ENCODE measurements at places on chromosomes 2 and 18.
A peak's percentile ranks its signal among the peaks of the same experiment; 100 is the strongest.

- DNase-seq = peak; percentile 51
Observed at GRCh38 chr2:200296118-200296517, 10.4 kb upstream of the SPATS2L start.

DNA sequence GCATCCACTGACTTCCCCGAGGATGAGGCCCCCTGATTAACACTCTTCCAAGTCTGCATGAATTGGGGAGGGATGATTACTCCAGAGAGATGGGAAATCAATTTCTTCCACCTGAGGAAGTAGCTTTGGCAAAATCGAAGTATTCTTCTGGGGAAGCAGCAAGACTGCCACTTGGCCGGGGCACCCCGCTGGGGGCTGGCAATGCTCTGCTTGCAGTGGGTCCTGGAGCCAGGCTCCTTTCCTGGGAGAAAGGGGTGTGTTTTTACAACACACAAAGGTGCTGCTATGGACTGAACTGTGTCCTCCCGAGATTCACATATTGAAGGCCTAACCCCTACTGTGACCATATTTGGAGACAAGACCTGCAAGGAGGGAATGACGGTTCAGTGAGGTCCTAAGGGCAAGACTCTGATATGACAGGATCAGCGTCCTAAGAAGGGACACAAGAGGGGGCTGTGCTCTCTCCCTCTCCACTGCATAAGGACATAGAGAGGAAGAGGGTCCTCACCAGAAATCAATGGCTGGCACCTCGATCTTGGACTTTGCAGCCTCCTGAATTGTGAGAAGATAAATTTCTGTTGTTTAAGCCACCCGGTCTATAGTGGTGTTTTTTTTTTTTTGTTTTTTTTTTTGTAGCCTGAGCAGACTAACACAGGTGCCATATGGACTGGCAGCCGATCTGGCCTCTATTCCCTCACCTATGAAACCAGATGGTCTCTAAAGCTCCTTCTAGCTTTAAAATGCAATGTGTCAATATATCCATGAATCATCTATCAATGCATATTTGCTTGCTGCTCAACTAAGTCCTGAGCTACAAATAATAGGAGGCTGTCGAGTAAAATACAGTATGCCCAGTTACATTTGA lies 3.6 kb upstream of the SMARCAL1 start:
- DNase-seq = no peak

GRCh38 chr2:238081150-238081549 lies 19.0 kb upstream of the ESPNL start:
- DNase-seq = no peak

GRCh38 chr18:36792634-36793283 lies 36.0 kb downstream of the TPGS2 start:
- DNase-seq = no peak

DNA sequence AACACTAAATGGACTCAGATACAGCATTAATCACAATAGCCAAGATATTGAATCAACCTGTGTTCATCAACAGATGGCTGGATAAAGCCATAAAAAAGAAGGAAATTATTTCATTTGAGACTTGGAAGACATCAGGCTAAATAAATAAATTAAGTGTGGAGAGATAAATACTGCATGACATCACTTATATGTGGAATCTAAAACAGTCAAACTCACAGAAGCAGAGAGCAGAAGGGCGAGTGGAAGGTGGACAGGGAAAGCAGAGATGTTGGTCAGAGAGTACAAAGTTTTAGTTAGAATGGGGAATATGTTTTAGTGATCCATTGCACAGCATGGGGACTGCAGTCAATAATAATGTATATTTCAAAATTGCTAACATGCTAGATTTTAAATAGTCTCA lies 207.2 kb downstream of the VAPA start:
- no peak for DNase-seq

DNA sequence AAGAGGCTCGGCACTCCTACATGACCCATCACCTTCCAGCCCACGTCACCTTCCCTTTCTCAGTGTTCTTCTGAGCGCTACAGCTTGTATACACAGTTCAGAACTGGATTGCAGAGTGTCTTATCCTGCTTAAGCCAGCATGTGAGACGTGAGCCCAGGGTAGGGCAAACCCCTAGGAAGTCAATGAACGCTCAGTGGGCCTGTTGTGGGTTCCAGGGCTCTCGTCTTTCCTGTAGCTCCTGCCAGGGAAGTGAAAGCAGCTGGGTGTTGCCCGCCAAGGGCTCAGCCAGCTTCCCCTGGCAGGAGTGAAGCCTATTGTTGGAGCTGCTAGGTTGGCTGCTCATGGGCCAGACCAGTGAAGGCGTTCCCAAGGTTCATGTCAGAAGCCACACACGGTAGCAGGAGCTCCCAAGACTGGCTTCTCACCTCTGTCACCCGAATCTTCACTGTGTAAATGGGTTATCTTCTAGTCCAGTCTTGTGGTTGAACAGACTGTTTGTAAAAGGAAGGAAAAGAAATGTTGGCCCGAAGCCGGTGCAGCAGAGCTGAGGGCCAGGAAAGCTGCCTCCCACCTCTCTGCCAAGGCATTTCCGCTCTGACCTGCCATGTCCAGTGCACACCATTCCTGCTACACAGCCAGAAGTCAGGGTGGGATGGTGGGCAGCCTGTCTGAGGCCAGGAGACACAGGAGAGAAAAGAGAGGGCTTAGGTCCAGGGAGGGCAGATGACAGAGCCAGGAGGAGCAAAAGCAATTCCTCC lies 69.6 kb upstream of the RMDN2 start:
- no peak for DNase-seq

DNA sequence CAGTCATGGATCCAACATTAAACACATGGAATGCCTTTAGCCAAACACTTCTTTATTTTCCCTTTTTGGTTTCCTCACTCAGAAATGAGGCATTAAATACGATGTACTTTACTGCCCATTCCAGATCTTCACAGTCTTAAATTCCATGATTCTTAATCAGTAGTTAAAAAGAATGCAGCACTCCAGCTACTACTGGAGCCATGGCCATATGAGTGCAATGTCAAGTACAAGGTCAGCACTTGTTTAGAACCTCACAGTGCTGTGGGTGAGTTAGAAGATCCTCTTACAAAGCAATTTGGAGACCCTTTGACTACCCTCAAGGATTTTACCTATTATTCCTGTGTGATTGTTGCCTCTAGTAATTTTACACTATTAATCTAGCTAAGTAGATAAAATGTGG lies 550.3 kb upstream of the LRRTM1 start:
- no peak for DNase-seq

DNA sequence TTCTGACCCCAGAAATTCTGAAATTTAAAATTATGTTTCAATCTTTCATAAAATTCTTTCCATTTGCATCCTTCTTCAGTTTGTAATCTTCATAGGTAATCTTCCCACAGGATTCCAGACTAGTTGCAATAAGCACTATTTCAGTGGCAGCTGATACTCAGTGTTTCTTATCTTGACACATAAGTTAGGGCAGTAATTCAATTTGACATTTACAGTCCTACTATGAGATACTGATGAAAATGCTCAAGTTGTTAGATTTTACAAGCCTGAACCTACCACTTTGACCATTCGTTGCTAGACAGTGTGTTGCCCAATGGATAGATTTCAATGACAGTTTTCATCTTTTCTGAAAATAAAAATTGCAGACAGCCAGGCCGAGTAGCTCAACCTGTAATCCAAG lies 10.4 kb downstream of the METTL21A start:
- no peak for DNase-seq

DNA sequence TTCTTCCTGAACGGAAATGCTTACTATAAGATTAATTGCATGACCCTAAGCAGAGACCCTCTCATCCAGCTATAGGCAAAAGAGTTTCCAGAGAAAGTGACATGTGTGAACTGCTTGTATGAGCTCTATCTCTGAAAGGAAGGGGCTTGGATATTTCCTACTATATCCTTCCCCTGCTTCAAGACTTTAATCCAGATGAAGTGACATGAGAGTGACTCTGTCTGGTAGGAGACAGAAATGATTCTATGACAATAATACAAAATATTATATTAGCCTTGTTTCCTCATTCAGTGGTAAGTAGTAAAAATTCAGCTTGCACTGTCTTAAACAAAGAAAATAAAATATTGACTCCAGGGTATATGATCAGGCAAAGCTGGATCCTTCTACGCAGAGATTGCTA lies 37.5 kb downstream of the NABP1 start:
- DNase-seq = no peak

DNA sequence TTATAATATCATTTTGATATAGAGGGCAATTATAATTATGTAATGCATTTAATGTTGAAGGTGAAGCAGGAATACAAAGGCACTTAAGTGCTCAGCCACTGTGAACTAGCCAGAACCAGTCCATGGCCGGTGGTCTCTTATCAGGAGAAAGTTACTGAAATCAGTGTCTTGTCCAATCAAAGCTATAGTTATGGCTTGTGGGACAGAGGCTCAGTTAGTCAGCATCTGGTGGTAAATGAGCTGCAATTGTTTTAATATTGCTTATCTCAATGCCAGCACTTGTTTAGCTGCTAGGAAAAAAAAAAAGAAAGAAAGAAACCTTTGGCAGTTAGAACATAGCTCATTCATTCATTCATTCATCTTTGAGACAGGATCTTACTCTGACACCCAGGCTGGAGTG lies 3.8 kb upstream of the ALS2 start:
- DNase-seq = no peak

- peak; percentile 60 for DNase-seq
Observed at GRCh38 chr2:189302274-189302948, 122.8 kb upstream of the COL5A2 start.

DNA sequence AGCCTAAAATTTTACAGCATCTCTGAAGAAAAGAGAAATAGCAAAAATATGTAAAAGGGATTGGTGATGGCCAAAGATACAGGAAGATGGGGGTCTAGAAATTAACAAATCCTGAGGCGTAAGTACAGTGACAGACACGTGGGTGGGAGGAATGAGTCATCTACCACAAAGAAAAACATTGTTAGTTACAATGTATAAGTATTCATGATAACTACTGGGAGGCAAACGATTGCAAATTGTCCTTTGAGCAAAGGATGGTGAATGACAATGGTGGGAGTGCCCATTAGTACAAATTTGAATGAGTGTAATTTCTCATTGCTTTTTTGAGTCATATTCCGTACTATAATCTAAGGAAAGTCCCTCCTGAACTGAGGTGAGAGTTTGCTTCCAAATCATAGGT lies 809.0 kb upstream of the FAM98A start:
- DNase-seq = no peak

DNA sequence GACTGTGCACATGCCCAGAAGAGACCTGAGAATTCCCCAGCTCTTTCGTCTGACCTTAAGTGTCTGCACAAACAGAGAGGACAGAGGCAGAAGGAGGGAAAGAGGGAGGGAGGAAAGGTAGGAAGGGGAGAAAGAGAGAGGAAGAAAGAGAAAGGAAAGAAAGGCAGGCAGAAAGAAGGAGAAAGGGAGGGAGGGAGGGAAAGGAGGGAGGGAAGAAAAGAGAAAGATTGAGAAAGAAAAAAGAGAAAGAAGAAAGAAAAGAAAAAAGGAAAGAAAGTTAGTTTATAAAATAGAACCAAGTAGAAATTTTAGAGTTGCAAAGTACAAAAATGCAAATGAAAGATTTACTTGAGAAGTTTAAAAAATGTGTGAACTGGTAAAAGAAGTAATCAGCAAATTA lies 7.4 kb upstream of the POLR1B start:
- DNase-seq = no peak

- no peak for DNase-seq
Observed at GRCh38 chr18:6979954-6980353, 137.6 kb downstream of the LAMA1 start.

- DNase-seq = no peak
Observed at GRCh38 chr2:128531856-128532255, 213.2 kb upstream of the HS6ST1 start.

DNA sequence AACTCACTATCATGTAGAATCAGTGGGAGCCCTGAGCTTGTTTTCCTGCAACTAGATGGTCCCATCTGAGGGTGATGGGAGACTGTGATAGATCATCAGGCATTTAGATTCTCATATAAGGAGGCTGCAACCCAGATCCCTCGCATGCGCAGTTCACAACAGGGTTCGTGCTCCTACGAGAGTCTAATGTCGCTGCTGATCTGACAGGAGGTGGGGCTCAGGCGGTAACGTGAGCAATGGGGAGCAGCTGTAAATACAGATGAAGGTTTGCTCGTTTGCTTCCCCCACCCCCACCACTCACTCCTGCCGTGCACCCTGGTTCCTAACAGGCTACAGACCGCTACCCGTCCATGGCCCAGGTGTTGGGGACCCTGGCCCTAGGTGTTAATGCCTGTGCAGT lies 113.6 kb downstream of the RNF144A start:
- no peak for DNase-seq

DNA sequence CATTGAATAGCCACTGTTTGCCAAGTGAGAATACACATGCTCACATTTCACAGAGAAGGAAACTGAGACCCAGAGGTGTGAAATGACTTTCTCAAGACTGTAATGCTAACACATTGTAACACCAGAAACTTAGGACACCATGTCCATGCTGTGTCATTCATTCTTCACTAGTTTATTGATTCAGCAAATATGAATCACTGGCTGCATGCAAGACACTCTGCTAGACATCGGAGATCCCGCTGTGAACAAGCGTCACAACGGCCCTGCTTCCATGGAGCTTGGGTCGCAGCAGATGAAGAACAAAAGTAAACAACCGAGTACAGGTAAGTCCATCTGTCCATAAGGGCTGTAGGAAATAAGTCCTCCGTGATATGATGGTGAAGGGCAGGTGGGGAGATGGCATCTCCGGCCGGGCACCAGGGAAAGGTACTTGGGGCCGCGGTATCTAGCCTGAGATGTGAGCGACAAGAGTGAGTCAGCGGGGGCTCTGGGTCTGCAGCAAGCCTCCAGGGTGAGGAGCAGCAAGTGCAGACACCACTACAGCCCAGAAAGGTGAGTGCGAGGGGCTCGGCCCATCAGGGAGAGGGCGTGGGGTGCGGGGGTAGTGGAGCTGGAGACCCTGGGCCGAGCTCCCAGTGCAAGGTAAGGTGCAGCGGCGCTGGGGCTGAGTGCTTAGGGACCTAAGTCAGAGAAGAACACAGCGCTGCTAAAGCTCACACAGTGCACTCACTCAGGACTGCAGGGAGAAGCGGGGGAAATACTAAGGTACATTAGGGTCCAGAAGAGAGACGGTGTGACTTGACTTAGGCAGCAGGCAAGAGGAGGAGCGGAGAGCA lies 391.2 kb downstream of the FBXO15 start:
- no peak for DNase-seq

- DNase-seq = no peak
Observed at GRCh38 chr2:20231598-20232026, 6.7 kb upstream of the SDC1 start.

DNA sequence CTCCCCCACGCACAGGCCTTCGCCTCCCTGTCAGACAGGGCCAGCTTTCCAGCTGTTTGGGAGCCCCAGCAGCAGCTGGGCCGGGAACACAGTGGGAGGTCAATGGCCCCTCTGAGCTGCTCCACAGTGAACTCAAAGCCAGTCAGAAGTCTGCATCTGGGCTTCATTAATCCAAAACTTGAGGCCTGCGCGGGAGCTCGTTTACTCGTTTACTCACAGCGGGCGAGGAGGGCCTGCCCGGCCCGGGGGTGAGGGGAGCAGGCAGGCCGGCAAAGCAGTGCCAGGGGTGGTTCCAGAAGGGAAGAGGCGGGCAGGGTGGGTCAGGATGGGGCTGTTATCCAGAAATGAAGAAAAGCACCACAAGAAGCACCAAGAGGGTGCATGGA lies 36.8 kb upstream of the SEMA4C start:
- no peak for DNase-seq

GRCh38 chr18:22710673-22711191 lies 222.4 kb upstream of the RBBP8 start:
- peak; percentile 70 for DNase-seq

- DNase-seq = peak; percentile 24
Observed at GRCh38 chr18:58268849-58269248, 224.8 kb downstream of the NEDD4L start.

Data from amniotic epithelial cell (primary cell).